Kasumi-1 (cell line): ENCODE measurements at places on chromosomes 4 and X.

DNA sequence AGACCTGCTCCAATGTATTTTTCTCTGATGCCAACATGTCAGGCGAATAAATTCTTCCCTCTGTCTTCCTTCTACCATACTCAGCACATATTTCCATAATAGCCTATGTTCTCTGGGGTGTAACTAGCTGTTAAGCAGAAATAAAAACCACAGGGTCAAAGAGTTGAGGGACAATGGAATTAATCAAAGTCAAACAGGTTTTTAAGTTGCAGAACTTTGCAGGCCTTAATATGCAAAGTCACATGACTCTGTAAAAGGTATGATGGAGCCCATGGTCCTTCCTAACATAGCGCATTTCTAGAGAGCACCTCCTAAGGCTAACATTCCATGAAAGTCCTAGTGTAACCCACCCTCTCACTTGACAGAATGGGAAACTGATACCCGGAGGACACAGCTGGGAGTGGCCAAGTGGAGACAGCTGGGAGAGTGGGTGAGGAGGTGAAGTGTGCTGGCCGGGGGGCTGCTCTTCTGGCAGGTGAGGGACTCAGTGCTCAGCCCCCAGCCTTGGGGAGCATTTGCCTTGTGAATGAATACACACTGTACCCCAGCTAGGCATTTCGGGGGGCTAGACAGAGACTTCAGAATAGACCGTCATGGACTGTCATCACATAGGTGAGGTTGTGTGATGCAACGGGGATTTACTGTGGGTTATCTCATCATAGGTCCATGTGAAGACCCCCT is 8.4 kb upstream of the SORCS2 start:
- DNase-seq = no peak

DNA sequence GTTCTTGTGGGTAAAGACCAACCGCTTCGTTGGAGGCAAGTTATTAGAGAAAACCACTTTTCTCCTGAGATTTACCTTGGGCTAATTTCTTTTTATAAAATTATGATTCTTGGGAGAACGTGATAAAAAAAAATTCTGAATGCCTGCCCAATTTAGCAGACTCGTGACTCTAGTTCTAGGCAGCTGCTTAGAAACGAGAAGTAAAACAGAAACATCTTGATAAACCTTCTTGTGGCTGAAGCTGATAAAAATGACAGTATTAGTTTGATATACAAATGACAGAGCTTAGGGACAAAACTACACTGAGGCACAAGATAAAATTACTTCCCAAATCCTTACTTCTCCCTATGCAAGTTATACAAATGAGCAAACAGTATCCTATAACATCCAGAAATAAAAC is 458.9 kb upstream of the TEX13C start:
- DNase-seq = no peak

DNA sequence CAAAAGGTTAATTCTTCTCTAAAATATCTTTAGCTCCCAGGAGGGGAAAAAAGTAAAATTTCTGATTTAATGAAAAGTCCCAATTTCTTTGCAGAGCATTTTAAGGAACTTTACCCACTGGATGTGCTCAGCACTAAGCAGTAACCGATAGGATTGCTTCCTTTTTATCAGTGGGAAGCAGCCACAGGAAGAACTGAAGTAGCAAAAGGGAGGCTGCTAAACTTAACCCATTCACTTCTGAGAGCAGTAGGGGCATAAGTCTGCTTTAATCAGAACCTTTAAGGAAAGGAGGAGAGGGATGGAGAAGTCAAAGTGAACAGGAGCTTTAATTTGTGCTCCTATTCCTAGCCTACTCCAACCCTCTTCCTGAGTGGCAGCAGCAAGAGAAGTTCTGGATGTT is at the start of gene F8:
Gene F8 (minus strand): TSS at position 139 of the 400 bp plus-strand sequence. CDS start 171 bp downstream, outside the sequence.
- peak; percentile 55 for DNase-seq

GRCh38 chr4:168751263-168752225 is 254.7 kb downstream of the PALLD start:
- no peak for DNase-seq

DNA sequence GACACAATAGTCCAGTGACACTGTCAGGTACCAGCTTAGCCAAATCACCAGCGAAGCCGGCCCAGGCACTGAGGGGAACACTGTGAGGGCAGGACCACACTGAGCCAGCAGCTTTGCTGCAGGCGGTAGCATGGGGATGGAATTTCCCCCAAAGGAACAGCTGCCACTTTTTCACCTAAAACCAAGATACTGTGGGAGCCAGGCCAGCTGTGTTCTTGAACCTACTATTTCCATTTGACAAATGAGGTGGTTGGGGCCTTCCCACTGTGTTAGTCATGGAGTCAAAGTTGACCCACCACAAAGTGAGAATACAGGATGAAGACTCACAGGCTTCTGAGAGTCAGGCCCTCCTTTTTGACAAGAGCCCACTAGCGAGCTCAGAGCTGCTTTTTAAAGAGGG is 70.7 kb upstream of the SH3RF1 start:
- DNase-seq = no peak

- no peak for DNase-seq
These were observed 203.3 kb upstream of the JADE1 start for GRCh38 chr4:128606173-128606572.

DNA sequence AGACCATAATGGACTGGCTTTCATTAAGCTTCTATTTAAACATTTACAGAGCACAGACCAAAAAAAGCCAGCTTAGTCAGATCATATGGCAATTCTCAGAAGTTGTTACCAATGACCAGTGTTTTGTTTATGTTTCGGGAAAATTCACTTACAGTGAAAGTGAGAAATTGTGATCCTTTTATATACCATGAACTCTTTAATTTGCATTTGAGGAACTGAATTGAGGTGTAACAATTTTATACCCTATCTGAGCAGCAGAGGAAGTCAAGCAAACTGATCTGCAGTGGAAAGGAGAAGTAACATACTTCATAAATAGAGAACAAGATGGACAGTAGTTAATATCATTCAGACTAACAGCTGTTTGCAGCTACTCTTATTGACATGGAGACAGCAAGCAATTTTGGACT is 97.1 kb downstream of the TMA16 start:
- peak; percentile 96 for DNase-seq

DNA sequence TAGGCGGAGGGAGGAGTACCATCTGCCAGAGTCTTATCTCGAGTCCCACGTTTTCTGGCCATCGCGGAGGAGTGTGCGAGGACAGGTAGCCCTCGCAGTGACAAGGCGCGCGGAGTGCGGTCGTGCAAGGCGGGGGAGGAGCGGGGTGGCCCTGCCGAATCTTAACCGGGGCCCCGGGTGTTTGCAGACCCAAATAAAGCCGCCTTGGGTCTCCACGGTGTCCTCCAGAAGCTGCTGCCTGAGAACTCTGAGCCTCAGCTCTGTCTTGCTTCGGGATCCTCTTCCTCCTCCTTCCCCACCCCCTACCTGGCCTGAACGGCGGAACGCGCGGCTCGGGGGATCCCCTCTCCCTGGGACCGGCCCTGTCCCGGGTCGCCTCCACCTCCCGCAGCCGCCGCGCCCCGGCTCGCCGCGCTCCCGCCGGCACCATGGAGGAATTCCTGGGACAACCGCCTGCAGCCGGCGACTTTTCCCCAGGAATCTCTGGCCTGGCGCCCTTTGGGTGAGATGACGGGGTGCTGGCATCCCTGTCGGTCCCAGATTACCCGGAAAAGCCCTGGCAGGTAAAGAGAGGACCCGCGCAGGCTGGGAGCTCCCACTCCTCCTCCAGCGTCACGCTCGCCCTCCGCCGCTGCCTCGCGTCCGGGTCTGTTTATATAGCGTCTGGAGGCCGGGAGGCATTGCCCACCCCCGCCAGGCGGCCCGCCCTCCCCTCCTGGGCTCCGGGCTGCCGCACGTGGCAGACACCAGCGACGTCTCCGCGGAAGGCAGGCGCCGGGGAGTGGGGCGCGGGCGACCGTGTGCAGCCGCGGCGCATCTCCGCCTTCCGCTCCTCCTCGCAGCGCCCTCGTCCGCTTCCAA is at the start of gene GALNTL6:
Gene GALNTL6 (plus strand): TSS at position 740 of the 861 bp plus-strand sequence.
- peak; percentile 41 for DNase-seq

- no peak for DNase-seq
These were observed 27.7 kb upstream of the ACSL1 start for GRCh38 chr4:184853436-184853835.

GRCh38 chrX:17773221-17773876 is 36.1 kb downstream of the SCML1 start:
- no peak for DNase-seq

- DNase-seq = no peak
These were observed 42.2 kb downstream of the TLL1 start for GRCh38 chr4:165915215-165915614.

DNA sequence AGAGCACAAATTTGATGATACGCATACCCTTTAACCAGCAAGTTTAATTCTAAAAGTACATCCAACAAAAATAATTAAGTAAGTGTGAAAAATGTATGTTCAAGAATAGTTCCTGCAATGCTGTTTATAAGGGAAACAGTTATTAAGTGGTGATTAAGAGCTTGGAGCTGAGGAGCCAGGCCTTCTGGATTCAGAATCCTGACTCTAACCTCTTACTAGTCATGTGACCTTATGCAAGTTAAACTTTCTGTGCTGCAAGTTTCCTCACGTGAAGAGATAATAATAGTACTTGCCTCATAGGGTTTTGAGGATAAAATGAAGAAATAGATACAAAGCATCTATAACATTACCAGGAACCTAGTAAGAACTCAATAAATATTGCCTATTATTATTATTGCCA is 77.7 kb downstream of the FAM13A start:
- DNase-seq = no peak

GRCh38 chr4:167119392-167119791 is 114.9 kb downstream of the SPOCK3 start:
- DNase-seq = no peak

DNA sequence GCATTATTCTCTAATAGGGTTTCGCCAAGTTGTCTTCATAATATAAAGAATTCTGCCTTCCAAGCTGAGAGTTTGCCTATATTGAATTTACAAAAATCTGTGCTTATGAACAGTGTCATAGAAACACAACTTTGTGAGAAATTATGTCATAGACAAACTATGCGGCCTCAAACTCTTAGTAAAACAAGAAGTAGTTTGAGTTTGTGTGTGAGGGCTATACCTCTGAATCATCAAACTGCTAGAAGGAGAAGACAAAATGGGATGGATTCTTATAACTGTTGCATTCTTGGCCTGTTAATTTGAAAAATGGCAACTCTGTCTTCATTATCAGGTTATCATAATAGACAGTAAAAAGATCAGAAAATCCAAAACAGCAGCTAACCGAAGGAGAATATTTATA is 46.1 kb upstream of the NAP1L5 start:
- DNase-seq = no peak

- DNase-seq = no peak
These were observed 14.8 kb upstream of the GPRASP2 start for GRCh38 chrX:102697494-102697893.

- DNase-seq = no peak
These were observed 14.3 kb upstream of the C4orf50 start for GRCh38 chr4:6032249-6033244.

- no peak for DNase-seq
These were observed 91.1 kb downstream of the P2RY10 start for GRCh38 chrX:79036157-79036880.

DNA sequence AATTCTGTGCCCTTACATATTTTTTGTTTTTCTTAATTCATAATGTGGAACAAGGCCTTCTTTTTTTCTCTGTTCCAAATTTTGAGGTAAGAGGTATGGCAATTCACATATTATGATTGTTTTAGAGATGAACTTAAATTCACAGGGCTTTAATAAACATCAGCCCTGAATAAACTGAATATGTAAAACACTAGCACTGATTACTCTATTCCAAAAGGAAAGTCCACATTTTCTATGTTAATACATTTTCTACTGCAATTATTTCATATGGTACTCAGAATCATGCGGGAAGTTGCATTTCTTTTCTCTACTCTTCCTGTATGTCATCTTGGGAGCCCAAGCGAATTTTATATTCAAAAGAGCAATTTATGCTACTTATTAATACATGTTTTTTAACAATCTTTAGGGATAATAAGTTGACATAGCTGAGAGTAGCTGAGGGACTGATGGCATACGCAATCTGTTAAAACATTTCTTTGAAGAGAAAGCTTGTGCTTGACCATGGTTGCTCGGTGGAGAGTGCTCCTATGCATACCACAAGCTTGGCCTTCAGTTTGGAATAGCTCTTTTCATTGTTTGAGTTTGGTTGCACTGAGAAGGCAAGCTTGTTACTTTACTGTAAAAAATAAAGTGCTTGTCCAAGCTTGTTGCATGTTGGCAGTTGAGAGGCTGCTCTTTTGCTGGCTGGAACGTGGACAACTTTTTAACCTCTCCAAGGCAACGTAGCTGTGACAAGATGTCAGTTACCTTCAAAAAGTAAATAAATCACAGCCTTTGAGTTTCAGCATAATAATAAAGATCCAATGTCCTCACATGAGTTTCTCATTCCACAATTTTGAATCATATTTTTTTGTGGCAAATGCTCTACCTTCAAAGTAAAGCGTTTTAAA is 196.3 kb upstream of the SPRY1 start:
- no peak for DNase-seq

DNA sequence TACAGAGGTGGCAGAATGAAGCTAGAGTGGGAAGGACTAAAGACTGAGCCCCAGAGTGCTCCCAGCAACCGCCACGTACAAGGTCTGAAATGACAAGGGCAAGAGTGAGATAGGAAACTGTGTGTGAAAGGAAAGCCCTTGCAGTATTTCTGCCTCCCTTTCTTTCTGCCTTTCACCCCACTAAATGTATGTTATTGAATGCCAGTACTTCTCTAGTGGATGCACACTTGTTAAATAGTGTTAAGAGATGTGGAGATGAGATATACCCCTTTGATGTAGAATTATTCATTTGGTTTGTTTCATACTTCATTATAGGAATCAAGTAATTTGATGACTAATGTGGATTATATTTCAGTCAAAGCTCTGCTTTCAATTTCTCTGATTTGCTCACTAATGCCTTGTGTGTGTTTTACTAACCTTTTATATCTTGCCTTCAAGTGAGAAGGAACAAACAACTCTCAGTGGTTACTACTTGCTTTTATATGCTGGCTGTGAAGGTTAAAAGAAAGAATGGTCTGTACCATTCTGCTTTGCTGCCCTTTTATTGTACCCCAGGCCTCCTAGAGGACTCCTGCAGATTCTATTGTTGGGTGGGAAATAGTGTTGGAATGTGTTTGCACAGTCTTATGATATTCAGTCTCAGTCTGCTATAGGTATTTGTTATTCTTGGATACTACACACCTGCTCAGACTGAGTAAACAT is 8.0 kb upstream of the ANXA3 start:
- DNase-seq = no peak

GRCh38 chr4:77159806-77160205 is 2.8 kb downstream of the CCNG2 start:
- no peak for DNase-seq

GRCh38 chr4:17723648-17724047 is 57.8 kb downstream of the FAM184B start:
- no peak for DNase-seq

- DNase-seq = no peak
These were observed 80.6 kb downstream of the FBXW7 start for GRCh38 chr4:152455311-152455710.
